Mesothelial cell of epicardium (in vitro differentiated cells): ENCODE measurements at places on chromosomes 4 and X. TPM values are rescaled to one million over a fixed set of nuclear protein-coding genes. Genes with fewer than 3 reads are reported as not detected.

DNA sequence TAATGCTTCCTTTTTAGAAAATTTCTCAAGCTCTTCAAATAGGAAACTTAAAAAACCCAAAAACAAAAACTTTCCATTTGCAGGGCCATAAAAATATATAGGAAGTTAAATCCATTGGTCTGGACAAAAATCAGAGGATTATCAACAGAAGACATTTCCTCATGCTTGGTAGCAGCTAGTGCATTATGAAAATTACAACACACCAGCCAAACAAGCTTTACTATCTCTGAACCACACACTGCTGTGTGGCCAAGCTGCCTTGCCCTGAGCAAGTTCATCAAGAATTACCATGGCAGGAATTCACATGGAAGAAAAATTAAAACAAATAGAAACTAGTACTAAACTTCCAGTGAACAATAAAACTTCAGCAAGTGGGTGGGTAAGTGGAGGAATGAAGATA lies 3.6 kb downstream of the USP46 start:
- peaks cover 7% of the 10 kb centered on the region for H3K36me3 ChIP-seq
- H3K4me3 ChIP-seq = no peak overlapping the region
- peaks cover 42% of the 10 kb centered on the region for H3K4me1 ChIP-seq
- H3K27ac ChIP-seq = peak overlapping the region; percentile 85

- peaks cover 28% of the 10 kb centered on the region for H3K4me1 ChIP-seq
- no peak overlapping the region for H3K4me3 ChIP-seq
- no peaks in the 10 kb centered on the region for H3K36me3 ChIP-seq
- no peak overlapping the region for H3K27ac ChIP-seq
- no peaks in the 10 kb centered on the region for H3K27me3 ChIP-seq
Measured at GRCh38 chrX:33188881-33189280, 22.5 kb downstream of the DMD start.

- DNase-seq = no peak
- H3K4me3 ChIP-seq = no peak overlapping the region
- no peak overlapping the region for H3K27ac ChIP-seq
- H3K4me1 ChIP-seq = peaks cover 21% of the 10 kb centered on the region
- H3K27me3 ChIP-seq = no peaks in the 10 kb centered on the region
Measured at GRCh38 chr4:139596034-139596683, 40.1 kb upstream of the SETD7 start.

GRCh38 chrX:131617182-131617581 lies 73.3 kb downstream of the OR13H1 start:
- no peaks in the 10 kb centered on the region for H3K36me3 ChIP-seq
- peaks cover 19% of the 10 kb centered on the region for H3K27me3 ChIP-seq
- peaks cover 5% of the 10 kb centered on the region for H3K4me1 ChIP-seq

Gene KDR
- 44.1 to 52.1 TPM (median 48.5 TPM) in 3 replicates for total RNA-seq

GRCh38 chr4:8372506-8372905 lies 68.0 kb downstream of the ACOX3 start:
- peaks cover 11% of the 10 kb centered on the region for H3K36me3 ChIP-seq
- no peaks in the 10 kb centered on the region for H3K4me1 ChIP-seq
- H3K27me3 ChIP-seq = no peaks in the 10 kb centered on the region
- no peak overlapping the region for H3K4me3 ChIP-seq
- DNase-seq = no peak

DNA sequence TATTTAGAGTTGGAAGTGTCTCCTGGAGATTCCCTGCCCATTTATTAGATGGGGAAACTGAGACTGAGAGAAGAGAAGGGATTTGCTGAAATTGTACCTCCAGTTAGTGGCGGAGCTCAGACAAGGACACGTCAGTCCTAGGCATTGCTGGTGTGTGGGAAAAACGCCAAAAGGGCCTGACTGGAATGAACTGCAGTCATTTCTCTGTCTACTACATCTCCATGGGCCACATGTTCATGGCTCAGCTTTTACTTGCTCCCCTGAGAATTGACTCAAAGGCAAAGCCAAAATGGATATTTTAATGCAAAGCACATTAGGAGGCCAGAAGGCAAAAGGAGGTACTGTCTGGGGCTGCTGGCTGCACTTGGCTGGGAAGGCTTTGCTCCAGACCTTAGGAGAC lies 3.9 kb downstream of the TFDP3 start:
- H3K27ac ChIP-seq = no peak overlapping the region
- no peaks in the 10 kb centered on the region for H3K36me3 ChIP-seq

DNA sequence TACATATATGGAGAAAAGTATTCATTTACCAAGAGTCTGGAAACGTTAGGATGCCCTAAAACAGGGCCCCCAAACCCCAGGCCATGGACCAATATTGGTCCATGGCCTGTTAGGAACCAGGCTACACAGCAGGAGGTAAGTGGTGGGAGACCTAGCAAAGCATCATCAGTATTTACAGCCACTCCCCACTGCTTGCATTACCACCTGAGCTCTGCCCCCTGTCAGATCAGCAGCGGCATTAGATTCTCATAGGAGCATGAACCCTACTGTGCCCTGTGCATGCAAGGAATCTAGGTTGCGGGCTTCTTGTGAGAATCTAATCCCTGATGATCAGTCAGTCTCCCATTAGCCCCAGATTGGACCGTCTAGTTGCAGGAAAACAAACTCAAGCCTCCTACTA lies 62.3 kb downstream of the USP38 start:
- no peak overlapping the region for H3K27ac ChIP-seq
- DNase-seq = no peak
- no peak overlapping the region for H3K4me3 ChIP-seq
- no peaks in the 10 kb centered on the region for H3K27me3 ChIP-seq

DNA sequence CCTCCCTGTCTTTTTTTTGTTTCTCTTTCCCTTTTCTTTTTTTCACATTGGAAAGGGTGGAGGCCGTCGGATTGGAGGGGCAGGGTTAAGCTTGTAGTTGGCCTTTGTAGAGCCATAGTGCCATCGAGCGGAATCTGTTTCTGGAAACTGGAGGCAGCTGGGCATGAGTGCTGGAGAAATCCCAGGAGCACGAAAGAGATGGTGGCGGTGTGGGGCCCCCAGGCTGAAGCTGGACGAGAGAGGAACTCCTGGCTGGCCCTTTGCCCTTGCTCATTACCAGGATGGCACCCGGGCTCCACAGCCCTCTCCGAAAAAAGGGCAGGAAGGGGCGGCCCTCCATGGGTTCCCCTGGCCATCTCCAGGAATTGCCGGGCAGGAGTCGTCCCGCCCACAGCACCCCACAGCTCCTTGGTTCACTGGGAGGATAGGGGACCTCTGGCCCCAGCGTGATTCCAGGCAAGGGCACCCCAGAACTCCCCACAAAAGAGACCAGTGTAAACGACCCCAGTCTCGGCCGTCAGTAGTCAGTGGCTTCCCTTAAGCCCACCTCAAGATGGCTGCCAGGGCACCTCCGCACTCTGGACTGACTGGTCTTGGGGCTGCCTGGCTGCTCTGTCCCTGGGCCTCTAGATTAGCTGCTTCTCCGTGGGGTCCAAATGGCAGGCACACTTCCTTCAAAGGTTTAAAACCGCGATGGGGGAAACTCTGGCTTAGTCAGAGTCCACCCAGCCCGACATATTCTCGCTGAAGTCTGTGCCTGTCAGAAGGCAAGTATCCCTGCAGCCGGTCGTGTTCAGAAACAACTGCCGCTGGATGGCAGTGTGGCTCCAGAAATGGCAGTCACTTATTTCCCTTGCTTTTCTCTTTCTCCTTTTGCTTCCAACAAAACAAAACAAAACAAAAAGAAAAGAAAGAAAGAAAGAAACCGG lies 74.1 kb downstream of the NBDY start:
- no peaks in the 10 kb centered on the region for H3K27me3 ChIP-seq
- peaks cover 4% of the 10 kb centered on the region for H3K4me1 ChIP-seq
- H3K36me3 ChIP-seq = peaks cover 12% of the 10 kb centered on the region
- DNase-seq = peak; percentile 59
- peak overlapping the region; percentile 85 for H3K27ac ChIP-seq
